ENCODE measurements at places on chromosomes 12 and 14.
A peak's percentile ranks its signal among the peaks of the same experiment; 100 is the strongest.

GRCh38 chr12:31018790-31019505 lies 54.7 kb upstream of the DDX11 start:
- DNase-seq = no peak

DNA sequence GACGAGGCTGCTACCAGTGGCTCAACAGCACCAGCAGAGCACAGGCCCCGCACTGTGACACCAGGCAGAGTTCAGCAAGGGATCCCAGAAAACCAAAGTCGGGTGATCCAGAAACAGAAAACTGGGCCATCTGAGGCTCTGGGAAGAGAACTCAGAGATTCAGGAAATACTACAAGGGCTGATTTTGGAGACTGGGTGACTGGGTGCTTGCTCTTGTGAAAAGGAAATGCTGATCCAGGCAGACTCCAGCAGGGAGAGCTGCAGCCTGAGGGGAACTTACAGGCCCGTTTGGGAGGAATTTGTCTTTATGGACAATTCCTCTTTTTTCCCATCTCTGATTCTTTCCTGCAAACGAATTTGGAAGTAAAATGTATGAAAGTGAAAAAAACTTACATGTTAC lies 28.2 kb downstream of the FOXN3 start:
- DNase-seq = no peak

DNA sequence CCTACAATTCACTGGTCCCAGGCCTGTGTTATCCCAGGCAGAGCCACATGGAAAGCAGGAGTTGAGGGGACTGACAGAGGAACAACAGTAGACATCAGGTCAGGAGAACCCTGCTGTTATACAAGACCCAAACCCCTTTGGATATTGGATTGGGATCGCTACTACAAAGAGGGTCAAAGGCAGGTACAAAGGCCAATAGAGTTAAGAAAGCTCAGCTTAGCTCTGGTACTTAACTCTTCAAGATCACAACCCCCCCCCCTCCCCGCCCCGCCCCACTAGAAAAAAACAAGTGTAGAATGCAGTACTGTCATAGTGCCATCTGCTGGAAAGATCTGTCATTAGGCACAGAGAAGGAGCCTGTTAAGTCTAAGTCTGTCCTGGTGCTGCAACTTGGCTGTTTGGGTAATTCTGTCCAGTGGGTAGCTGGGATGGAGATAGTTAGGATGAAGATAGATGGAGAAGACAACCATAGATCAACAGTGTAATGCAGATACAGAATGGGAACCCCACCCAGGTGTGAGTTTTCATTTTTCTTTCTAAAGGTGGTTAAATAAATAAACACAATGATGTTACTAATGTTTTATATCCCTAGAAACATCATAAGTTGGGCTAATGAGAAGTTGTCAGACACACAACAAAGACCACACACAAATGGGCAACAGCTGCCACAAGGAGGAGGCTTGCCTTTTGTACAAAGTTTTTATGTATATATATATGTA lies 17.2 kb downstream of the REM2 start:
- DNase-seq = peak; percentile 36

DNA sequence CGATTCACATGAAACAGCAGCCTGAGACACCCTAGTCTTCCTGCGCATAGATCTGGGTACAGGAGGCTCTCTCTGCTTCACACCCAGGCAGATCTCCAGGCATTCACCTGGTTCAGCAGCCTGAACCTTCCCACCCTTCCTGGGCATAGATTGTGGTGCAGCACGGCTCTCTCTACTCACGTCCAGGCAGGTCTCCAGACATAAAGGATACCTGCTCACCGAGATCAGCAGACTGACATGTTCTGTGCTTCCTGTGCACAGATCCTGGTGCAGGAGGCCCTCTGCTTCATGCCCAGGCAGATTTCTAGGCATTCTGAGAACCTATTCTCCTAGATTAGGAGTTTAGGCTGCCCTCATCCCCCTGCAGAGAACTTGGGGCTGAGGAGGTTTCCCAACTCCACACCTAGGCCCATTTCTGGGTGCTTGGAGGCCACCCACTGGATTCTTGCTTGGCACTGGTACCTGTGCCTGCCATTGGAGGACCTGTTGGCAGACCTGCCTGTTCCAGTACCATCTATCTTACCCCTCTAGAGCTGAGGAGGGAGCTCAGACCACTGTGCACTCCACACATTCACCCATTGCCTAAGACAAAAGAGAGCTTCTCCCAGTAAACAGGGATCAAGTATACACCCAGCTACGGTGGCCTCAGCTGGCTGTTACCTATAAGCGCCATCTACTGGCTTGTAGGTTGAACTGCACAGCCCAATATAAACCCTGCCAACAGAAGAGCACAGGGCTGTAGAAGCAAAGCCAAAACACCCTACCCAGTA lies 28.0 kb upstream of the GARIN6 start:
- DNase-seq = no peak

DNA sequence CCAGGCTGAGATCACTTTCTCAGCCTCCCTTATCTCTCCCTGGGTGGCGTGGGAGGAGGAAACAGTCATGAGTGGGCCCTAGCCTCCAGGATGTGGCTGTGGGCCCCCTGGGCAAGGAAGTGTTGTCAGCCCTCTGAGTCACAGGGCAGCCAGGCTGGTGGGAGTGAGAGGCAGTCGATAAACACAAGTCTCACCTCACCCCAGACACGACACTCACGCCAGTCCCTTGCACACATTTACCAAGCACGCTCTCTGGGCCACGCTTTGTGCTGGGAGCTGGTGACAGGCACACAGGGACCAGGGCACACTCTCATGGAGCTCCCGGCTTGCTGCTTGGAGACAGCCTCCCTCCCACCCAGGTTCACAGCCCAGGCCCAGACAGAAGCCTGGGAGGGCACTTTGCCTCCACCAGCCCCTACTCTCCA lies 1.9 kb upstream of the KRT79 start:
- no peak for DNase-seq

- no peak for DNase-seq
These were observed 1103.6 kb downstream of the BCL11B start for GRCh38 chr14:98168211-98168985.

DNA sequence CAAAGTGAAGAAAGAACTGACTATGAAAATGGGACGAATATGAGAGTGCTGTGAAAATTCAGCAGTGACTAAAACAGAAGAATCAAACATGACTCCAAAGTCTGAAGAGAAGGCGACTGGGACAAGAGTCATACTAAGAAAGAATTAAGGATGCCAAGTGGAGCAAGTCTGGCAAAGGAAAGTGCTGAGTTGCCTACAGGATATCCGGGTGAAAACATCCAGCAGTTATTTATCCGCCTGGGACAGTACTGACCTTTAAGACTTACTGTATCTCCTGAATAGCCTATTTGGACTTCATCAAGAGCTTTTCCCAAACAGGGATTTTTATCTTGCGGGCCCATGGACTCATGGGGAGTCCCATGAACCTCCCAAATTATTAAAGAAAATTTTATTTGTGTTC lies 41.1 kb downstream of the KICS2 start:
- no peak for DNase-seq

GRCh38 chr12:110807640-110808039 lies 39.1 kb upstream of the CCDC63 start:
- DNase-seq = no peak

DNA sequence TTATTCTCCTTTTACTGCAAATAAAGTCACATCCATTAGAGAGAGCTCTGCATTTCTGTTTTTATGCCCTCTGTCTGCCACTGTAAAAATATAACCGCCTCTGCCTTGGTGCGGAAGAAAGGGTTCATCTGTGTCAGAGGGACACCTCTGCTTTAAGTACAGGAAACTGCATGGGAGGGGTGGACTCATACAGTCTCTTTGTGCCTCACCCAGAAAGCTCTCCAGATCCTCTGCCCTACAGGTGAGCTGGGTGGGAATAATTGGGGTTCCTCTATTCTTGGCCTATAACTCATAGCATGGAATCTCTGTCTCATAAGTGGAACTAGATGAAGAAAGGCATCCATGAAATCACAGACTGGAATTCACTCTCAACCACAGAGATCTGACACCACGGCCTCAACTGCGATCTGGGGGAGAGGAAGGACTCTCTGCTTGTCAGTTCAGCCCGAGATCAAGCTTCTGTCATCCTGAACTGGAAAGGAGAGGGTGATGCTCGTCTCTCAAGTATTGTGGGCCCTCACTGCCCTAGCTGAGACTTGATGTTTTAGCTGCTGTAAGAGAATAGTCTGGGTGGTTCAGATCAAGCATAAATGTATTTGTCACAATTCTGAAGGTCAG lies 702.3 kb downstream of the TMEM121 start:
- no peak for DNase-seq

DNA sequence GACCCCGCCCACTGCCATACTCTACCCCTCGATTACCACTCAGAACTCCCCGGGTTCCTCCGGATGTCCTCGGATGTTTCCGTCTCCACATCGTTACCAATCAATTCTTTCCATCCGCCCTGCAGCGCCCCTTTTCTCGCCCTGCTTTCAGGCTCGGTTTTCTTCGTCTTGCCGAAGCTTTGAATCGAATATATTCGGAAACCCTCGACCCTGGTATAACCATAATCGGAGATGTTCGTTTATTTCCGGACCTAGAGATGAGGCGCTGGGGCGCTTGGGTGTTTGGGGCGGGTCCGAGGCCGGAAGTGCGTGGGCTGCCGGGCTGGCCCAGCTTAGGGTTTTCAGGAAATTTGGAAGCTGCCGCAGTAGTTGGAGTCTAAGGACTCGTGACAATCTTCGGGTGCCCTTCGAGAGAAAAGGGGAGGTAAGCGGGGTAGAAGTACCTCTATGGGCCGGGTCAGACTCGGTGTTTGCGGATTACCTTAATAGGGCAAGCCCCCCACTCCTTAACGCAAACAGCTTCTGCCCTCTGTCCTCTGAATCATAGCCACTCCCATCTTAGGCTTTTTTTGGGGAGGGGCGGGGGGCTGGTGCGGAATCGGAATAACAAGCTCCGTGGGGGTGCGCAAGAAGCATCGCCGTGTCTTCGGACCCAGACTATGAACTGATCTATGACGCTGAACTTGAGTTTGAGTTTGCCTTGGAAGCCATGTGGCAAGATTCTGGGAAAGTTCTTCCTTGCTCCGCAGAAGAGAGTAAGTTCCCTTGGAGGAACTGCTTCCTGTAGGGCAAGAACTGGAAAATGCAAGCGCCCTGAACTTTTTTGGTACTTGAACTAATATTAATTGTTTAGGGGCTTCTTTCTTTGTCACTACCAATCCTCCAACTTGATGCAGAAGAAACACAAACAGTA lies at the start of gene C14orf119:
C14orf119 (plus strand) TSS at position 310 of the 913 bp plus-strand sequence. CDS start 2,154 bp downstream, outside the sequence.
- no peak for DNase-seq

GRCh38 chr14:105305345-105305744 lies 4.5 kb upstream of the BRF1 start:
- no peak for DNase-seq

DNA sequence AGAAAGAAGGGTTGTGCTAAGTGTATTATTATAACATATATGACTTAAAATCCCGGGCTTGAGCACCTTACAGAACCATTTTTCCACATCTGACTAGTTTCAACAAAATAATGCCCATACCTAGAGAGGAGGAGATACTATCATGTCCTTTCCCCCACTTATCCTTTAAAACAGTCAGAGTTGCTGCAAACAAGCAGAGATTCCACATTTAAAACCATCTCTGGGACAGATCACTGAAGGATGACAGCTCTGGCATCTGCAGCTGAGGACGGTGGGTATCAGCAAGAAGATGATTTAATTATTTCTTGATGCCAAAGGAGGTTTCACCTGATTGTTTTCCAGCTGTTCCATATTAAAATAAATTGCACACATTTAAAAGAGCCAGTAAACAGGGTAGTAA lies 328.0 kb upstream of the TMTC1 start:
- no peak for DNase-seq

GRCh38 chr14:76936483-76936882 lies 92.0 kb downstream of the IRF2BPL start:
- no peak for DNase-seq

DNA sequence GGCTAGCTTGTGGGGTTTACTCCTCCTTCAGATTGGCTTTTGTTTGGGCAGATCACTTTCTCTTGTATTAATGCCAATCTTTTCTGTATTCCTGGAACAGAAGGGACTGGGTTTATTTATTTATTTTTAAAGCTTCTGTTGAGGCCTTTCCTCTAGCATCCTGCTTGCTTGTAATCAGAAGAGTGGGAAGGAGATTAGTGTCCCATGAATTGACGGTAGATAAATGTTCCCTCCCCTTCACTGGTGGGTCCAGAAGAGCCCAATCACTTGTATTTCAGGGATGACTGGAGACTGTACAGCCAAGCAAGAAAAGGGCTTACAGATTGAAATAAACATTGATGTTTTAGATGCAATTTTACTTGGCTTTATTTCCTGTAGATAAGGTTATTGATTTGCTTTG lies 71.0 kb downstream of the LIN52 start:
- DNase-seq = no peak

DNA sequence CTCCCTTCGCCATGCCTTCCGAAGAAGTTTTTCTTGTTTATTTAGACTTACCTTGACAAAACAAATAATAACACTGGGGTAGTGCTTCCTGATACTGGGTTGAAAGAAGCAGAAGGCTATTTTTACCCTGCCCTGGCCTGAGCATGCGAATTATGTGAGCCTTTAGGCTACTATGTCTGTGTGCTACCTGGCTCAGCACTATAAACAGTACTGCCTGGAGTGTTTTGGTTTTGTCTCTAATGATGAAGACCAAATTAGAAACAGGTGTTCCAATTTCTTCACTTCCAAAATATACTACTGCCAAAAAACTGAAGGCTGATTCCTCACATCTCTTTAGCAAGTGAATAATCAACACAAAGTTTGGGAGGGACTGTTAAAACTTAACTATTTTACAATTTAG lies 7.6 kb upstream of the OVCH1 start:
- no peak for DNase-seq

DNA sequence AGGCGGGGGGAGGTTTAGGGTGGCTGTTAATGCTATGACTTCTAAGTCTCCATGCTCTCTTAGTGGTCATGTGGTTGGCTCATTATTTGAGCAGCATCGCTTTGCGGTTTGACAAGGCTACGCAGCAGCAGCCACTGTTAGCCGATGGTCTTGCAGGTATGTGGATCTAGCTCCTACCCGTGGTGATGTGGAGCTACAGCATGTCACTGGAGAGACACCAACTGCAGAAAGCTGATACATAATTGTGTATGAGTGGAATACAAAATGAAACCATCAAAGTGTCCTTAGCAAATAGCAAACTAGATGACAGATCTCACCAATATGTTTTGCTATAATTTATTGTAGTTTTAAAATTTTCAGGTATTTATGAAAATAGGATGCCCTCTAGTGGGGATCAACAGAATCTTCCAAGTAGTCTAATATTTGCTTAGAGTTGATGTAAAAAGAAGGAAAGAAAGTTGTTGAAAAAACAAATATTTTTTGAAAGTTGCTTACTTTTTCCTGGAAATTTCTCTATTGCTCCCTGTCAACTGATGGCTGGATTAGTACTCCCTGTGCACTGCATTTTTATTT lies 94.9 kb downstream of the NAV3 start:
- no peak for DNase-seq

DNA sequence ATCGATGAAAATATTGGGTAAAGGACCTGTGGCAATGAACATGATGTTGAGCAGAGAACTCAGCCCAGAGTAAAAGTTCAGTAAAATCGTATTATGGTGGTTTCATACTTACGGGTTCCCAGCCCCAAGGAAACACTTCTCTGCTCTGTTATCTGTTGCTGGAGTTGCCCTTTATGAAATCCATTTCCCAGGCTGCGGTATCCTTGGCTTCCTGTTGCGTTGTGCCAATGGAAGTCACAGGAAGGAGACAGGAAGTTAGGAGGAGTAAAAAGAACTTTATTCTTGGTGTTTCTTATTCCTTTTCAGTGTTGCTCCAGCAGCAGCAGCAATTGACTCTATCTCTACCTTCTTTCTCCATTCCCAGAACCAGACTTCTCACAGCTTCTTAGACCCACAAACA lies 965.2 kb downstream of the VRK1 start:
- no peak for DNase-seq

GRCh38 chr12:118979763-118980406 lies 1.5 kb upstream of the SRRM4 start:
- DNase-seq = no peak

Measured in activated CD4-positive, CD25-positive, alpha-beta regulatory T cell (primary cell).